ENCODE measurements at places on chromosomes 13 and 19.

DNA sequence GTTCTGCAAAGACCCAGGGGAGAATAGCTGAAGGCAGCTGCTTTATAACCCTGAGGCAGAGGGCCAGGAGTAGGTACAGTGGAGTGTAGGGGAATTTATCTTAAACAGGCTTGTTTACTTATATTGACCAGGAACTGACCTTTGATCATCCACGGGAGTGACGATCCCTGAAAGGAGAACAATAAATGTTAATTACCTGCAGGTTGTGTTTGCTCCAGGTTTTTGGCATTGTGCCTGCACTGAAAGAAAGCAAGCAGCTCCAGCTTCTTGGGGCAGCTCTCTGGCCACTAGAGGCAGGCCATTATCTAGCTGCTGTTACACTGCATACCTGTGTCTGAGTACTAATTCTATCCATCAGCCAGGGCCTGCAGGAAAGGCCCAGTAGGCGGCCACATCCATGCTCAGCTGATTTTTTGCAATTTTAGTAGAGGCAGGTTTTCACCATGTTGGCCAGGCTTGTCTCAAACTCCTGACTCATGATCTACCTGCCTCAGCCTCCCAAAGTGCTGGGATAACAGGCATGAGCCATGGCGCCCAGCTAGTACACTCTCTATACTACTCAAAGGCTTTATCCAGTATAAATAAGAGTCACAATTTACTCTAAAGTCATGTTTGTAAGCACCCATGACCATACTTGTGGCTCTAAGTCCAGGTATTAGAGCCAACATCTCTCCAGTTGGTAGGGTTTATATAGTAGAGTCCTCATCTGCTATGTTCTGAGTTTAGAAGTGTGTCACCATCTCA lies 8.5 kb upstream of the ZNF91 start:
- no peak for DNase-seq

- DNase-seq, result no peak
Measured at GRCh38 chr13:80400865-80401426, 60.0 kb upstream of the SPRY2 start.

DNA sequence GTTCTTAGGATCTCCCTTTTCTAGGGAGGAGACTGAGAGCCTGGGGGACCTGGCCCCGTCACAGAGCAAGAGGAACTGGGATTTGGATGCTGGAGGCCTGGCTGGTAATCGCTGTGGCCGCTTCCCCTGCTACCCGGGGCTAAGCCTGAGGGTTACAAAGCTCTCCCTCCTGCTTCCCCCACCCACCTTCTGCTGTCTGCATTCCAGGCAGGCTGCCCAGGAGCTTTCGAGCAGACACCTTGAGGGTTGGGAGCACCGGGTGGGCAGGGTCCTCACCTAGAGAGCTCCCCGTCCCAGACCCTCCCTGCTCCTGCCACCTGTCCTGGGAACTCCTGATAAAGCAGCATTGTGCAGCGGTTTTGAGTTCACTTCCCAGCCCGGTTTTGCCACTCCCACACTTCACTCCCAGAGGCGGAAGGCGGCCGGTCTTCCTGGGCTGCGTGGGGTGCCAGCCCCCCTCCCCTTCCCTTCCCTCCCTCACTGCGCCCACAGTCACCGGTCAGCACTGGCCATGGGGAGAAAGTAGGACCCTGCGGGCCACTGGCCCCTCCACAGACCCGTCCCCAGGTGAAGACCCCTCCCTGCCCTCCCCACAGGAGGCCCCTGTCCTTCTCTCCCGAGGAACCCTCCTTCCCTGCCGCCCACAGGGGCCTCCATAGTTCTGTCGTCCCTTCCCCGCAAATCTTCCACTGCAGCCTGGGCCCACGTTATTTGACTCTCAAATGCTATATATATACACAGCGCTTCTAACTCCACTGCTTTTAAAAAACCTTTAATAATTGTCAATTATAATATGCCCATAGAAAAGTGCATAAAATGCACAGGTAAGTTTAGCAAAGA lies 8.1 kb downstream of the PAK4 start:
- DNase-seq, result no peak

GRCh38 chr13:85823832-85824231 lies 24.6 kb upstream of the SLITRK6 start:
- DNase-seq, result no peak

- DNase-seq, result no peak
Measured at GRCh38 chr13:41284512-41285288, 21.3 kb upstream of the MTRF1 start.

DNA sequence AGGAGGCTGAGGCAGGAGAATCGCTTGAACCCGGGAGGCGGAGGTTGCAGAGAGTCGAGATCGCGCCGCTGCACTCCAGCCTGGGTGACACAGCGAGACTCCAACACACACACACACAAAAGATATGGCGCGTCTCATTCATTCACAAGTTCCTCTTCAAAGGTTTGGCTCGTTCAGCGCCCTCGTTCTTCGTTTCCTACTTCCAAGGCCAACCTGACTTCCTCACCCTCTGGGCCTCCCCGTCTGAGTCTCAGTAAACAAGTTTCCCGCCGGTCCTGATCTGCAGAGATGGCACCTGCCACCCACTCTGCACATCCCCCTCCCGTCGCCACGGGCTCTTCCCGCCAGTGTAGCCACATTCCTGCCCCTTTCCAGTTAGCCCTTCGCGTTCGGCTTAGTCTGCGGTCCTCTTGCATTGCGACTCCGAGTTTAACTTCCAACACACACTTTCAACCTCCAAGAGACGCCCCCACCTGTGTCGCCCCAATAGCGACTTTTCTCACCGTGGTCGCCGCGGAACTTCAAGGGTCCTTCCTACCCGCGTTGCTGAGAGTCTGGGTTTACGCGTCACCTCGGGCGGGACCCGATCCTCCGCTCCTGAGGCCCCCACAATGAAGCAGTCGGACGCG lies 1.3 kb upstream of the BSG start:
- DNase-seq, result no peak

DNA sequence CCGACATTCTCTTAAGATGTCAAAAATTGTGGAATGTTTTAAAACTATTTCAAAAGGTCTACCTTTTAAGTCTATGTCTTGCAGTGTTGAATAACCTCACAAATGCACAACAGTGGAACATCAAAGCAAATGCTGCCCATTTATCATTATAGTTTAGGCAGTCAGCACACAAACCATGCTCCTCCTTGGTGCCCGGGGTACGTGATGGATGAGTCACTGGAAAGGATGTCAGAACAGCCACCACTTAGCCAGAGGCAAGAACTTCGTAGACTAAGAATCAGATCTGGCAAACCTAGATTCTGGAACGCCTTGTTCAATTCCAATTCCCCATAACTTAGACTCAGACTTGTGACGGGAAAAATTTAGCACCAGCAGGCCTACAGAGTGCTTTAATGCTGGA lies 343.6 kb downstream of the FGF9 start:
- DNase-seq, result no peak

DNA sequence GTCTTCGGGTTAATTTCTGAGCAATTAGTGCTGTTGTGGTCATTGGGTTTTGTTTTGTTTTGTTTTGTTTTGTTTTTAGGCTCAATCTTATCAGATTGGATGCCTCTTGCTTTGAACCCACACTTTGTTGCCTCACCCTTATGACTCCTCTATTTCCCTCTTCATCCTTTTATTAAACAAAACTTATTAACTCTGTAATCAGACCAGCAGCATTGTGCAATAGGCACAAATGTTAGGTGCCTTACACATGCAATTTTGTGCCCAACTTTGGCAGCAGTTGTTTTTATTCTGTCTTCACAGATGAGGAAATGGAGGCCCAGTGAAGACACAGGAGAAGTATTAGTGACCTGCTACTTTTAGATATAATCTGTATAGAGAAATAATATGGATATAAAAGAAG lies 377.7 kb downstream of the KCNRG start:
- DNase-seq, result no peak

GRCh38 chr13:72295153-72295552 lies 428.1 kb upstream of the DACH1 start:
- no peak for DNase-seq

- no peak for DNase-seq
Measured at GRCh38 chr19:41431426-41432386, 4.5 kb upstream of the B3GNT8 start.

- no peak for DNase-seq
Measured at GRCh38 chr13:72521940-72522661, 205.3 kb downstream of the MZT1 start.

DNA sequence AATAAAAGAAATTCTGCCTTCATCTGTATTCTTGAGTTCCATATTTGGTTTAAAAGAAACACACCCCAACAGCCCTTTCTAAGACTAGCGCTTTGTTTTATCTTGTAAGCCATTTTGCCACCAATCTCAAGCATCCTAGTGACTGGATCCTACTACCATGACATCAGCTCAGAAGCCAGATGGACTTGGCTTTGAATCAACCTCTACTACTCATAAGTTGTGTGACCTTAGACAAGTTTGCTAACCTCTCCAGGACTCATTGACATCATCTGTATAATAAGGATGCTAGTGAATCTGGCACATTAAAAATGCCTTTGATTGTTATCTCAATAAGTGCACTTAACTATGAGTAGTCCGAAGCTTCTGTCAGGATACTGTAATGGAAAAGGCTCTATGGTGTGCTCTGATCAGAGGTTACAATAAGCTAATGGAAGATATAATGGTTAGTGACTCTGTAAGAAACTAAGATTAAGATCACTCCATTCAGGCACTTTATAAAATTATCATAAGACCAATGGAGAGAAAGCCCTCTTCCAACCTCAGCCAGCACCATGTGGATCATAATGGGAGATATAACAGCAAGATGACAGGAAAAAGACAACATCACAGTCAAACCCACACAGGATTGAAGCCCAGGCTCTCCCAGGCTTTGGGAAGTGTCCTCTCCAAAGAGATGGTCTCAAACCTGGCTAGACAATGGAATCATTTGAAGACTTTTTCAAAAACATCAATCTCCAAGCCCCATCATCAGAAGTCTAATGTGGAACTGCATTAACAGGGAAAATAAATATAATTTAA lies 180.6 kb upstream of the MIR17HG start:
- no peak for DNase-seq

- no peak for DNase-seq
Measured at GRCh38 chr19:6402837-6403608, 10.1 kb upstream of the GTF2F1 start.

DNA sequence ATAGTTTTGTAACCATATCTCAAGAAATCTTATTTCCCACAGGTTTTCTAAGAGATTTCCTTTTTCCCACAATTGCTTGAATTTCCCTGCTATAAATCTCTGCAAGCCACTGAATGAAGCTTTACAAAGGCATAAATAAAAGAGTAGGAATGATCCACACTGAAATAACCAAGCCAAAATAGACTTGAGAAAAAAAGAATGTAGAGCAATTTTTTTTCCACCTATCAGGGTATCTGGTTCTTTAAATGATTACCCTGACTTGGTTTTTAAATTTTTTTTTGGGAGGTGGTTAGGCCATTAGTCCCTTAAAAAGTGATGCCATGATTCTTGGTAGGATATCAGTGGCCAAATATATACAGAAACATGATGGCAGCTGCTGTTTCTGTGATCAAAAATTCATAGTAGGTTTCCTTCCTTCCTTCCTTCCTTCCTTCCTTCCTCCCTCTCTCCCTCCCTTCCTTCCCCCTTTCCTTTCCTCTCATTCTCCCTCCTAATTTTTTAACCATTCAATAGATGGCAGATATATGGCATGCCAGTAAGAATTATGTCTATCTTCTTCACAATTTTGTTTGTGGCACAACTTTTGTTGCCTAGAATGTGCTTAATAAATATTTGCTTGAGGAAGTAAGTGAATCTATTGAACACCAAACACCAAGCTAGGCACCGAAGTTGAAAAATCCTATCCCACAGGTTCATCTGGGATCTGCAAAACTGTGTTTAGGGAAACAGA lies 233.7 kb downstream of the LHFPL6 start:
- no peak for DNase-seq

DNA sequence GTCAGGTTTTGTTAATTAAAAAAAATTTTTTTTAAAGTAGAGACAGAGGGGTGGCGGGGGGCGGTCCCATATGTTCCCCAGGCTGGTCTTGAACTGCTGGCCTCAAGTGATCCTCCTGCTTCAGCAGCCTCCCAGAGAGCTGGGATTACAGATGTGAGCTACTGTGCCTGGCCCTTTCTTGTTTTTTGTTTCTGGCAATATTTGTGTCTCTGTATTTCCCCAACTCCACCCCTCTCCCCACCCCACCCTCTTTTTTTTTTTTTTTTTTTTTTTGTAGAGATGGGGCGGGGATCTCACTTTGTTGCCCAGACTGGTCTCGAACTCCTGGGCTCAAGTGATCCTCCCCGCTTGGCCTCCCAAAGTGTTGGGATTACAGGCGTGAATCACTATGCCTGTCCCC lies 600 bp upstream of the CAPN12 start:
- no peak for DNase-seq

- DNase-seq, result no peak
Measured at GRCh38 chr19:48393559-48394330, at the start of gene GRIN2D. GRIN2D (plus strand) TSS chr19:48393668; CDS start chr19:48398393, 4,725 bp downstream.

- no peak for DNase-seq
Measured at GRCh38 chr19:7833225-7834099, 3.4 kb downstream of the EVI5L start.

- DNase-seq, result no peak
Measured at GRCh38 chr13:31356991-31357390, 157.2 kb downstream of the B3GLCT start.

GRCh38 chr13:98910501-98910951 lies 67.3 kb downstream of the DOCK9 start:
- no peak for DNase-seq

GRCh38 chr19:40603071-40603388 lies 1.9 kb downstream of the LTBP4 start:
- DNase-seq, result no peak

DNA sequence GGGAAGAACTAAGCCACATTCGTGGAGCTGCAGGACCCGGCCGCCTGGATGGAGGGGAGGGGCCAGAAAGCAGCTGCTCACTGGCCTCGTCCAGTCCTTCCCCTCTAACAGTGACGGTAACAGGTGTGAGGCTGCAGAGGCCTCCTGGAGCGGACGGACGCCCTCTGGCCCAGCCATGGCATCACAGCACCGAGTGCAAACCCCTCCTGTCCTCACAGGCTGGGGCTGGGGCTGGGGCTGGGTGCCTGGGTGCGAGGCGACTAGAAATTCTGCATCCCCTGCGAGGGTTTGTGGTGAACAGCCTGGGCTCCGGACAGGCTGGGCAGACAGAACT lies 3.6 kb downstream of the MICOS13 start:
- DNase-seq, result no peak

DNA sequence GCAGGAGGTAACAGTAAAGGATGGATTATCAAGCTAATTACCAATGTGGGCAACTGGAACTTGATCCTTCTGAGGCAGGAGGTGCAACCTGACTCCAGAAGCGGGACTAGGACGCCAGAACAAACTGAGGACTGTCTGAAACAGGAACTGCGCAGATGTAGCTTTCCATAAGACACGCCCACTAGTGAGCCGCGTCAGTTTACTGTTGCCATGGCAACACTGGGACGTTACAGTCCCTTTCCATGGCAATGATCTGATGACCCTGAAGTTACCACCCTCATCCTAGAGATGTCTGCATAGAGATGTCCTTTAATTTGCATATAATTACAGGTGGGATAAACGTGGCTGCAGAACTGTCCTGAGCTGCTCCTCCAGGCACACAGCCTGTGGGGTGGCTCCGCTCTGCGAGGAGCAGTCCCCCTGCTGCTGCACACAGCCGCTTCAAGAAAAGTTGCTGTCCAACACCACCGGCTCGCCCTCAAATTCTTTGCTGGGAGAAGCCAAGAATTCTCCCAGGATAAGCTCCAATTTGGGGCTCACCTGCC lies 816.6 kb downstream of the UQCRFS1 start:
- DNase-seq, result no peak

GRCh38 chr13:38537051-38537450 lies 149.8 kb upstream of the FREM2 start:
- no peak for DNase-seq

- no peak for DNase-seq
Measured at GRCh38 chr13:86881390-86881789, 789.8 kb upstream of the SLITRK5 start.

Measured in stimulated activated CD4-positive, alpha-beta T cell treated with anti-CD3 and anti-CD28 coated beads, Interleukin-15, amount 100 ng/mL, for 1 hour (primary cell).